ENCODE measurements at places on chromosomes 2 and 18.

DNA sequence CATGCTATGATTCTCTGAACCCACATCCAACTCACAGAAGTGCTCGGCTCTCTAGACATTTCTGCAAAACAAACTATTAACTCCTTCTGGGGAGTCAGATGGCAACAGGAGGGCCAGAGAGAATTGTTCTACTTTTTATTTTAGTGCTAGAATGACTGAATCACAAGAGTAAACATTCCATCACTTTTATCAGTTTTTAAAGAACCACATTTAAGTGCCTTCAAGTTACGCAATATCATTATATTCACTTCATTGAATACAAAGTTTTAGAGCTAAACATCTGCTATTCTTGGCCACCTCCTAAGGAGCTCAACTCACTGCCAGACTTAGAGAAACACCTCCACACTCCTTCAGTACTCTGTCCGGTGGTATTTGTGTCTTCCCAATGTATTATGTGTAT is 22.4 kb downstream of the B4GALT6 start:
- DNase-seq: peak; percentile 83

DNA sequence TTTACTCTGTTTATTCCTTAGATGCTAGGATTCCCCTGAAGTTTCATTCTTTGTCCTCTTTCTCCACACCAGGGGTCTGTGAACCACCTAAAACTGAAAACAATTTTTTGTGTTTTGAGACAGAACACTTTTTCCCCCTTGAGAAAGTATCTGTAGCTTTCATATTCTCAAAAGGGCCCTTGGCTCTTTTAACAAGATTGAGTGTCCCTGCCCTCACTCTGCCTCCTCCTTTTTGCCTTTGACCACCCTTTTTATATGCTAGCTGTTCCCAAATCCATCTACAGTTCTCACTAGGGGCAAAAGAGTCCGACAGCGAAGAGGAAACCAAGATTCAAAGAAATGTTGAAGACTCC is 883 bp upstream of the EHBP1 start:
- DNase-seq: no peak

GRCh38 chr2:38248707-38249106 is 128.4 kb downstream of the ATL2 start:
- DNase-seq: no peak

GRCh38 chr2:122366427-122366826 is 611.0 kb downstream of the TSN start:
- no peak for DNase-seq

DNA sequence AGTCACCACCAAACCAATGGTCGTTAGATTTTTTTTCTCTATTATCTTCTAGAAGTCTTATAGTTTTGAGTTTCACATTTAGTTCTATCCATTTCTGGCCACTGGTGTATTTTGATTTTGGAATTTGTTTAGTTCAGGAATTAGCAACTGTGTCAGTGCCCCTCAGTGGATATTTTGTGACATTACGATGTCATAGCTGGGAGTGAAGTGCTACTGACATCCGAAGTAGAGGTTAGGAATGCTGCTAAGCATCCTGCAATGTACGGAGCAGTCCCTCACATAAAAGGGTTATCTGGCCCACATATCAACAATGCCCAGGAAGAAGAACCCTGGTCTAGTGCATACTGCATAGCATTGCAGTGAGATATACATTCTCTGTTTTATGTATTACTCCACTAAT is 157.4 kb upstream of the RGPD4 start:
- peak; percentile 65 for DNase-seq

GRCh38 chr18:60667016-60667415 is 294.4 kb upstream of the MC4R start:
- DNase-seq: no peak

DNA sequence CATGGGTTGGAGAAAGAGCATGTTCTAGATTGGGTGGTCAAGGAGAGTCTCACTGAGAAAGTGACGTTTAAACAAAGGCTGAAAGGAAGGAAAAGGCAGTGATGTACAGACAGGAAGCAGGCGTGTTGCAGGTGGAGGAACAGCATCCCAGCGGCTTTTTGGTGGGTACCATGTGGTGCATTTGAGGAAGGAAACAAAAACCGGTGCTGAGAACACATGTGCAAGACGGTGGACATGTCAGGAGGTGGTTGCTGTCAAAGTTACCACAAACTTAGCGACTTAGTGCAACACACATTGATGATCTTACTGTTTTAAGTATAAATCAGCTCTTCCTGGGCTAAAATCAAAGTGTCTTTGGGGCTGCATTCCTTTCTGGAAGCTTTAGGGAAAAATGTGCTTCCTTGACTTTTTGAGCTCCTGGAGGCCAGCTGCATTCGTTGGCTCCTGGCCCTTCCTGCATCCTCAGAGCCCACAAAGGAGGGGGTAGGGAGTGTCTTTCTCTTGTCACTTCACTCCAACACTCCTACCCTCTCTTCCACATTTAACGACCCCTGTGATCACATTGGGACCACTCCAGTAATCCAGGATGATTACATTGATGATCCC is 380.6 kb downstream of the FBXO15 start:
- DNase-seq: no peak

DNA sequence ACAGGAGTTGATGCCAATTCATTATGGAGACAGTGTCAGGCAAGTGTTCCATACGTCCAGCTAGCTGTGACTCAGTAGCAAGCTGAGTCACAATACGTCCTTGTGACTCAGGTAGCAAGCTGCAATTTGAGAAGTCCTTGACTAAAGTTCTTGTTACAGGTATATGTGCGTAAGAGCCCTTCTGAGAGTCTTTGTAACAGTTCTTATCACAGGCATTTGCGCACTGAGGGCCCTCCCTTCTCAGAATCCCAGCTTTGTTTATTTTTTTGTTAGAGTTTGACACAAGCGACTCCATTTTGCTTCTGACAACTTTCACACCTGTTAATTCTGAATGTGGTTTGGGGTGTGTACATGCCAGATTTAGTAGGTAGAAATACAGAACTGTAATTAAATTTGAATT is 20.1 kb upstream of the ACMSD start:
- DNase-seq: no peak

- no peak for DNase-seq
Observed at GRCh38 chr2:60312618-60313017, 240.8 kb downstream of the BCL11A start.

- DNase-seq: no peak
Observed at GRCh38 chr2:69693775-69694450, 48.0 kb upstream of the ANXA4 start.

DNA sequence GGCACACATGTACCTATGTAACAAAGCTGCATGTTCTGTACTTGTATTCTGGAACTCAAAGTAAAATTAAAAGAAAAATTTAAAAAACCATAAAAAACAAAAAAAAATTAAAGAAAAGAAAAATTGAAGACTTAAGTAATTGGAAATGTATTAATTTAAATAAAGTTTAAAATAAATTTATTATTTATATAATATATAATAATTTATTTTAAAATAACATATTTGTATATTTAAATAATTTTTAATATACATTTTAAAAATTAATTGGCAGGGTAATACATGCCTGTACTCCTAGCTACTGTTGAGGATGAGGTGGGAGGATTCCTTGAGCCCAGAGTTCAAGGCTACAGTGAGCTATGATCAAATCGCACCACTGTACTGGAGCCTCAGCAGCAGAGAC is 1830.6 kb upstream of the CELF4 start:
- DNase-seq: no peak

GRCh38 chr2:172404824-172405223 is 22.6 kb upstream of the ITGA6 start:
- peak; percentile 80 for DNase-seq

DNA sequence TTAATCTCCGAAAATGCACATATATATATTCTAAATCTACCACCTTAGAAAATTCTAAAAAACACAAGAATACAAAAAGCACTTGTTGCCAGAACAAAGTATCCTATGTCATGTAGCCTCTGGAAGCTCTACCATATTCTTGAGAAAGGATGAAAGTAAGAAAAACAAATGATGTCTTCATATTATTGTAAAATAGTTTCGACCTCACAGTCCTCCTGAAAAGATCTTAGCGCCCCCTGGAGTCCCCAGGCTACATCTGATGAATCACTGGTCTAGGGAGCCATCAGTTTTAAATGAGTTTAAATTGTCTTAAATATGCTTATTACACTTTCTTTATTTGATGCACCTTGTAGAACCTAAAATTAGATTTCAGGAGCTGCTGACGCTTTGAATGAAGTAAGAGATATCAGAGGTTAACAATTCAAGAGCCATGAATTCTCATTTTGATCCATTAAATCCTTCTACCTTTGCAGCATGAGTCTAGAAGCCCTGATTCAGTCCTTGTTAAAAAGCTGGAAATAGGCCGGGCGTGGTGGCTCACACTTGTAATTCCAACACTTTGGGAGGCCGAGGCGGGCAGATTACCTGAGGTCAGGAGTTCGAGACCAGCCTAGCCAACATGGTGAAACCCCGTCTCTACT is 138.8 kb downstream of the MCFD2 start:
- peak; percentile 80 for DNase-seq
